ENCODE measurements at places on chromosomes 7 and 10.

DNA sequence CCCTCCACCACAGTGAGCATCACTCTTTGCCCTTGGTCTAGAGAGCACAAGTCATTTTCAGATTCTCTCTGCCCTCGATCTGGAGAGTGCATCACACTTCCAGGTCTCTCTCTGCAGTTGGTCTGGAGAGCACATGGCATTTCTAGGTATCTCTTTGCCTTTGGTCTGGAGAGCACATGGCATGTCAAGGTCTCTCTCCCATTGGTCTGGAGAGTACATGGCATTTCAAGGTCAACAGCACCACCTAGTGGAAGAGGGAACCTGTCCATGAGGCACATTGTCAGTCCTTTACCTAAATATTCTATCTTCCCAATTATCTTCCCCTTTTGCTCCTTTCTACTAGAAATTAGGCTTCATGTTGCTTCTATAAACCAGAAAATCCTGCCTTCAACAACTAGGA lies 1139.4 kb downstream of the XPNPEP1 start:
- peak; percentile 28 for DNase-seq
- no peak overlapping the region for H3K27ac ChIP-seq
- no peaks in the 10 kb centered on the region for H3K4me1 ChIP-seq
- no peaks in the 10 kb centered on the region for H3K36me3 ChIP-seq

- DNase-seq = no peak
- no peaks in the 10 kb centered on the region for H3K36me3 ChIP-seq
- peaks cover 6% of the 10 kb centered on the region for H3K4me1 ChIP-seq
- H3K4me3 ChIP-seq = no peak overlapping the region
- peaks cover 10% of the 10 kb centered on the region for H3K27me3 ChIP-seq
These were observed 30.6 kb upstream of the RAPGEF5 start for GRCh38 chr7:22387583-22387982.

- no peak overlapping the region for H3K27ac ChIP-seq
- no peaks in the 10 kb centered on the region for H3K4me1 ChIP-seq
- DNase-seq = no peak
- no peaks in the 10 kb centered on the region for H3K36me3 ChIP-seq
These were observed 114.6 kb downstream of the ITIH5 start for GRCh38 chr10:7551950-7552716.

- no peak overlapping the region for H3K4me3 ChIP-seq
- DNase-seq = no peak
- no peak overlapping the region for H3K27ac ChIP-seq
- no peaks in the 10 kb centered on the region for H3K27me3 ChIP-seq
- H3K36me3 ChIP-seq = peaks cover 13% of the 10 kb centered on the region
These were observed 159.2 kb downstream of the NEURL1 start for GRCh38 chr10:103652599-103653281.

GRCh38 chr10:132133449-132134240 lies 53.1 kb upstream of the DPYSL4 start:
- no peaks in the 10 kb centered on the region for H3K36me3 ChIP-seq
- peaks cover 2% of the 10 kb centered on the region for H3K4me1 ChIP-seq
- DNase-seq = no peak
- peaks cover 3% of the 10 kb centered on the region for H3K27me3 ChIP-seq
- H3K27ac ChIP-seq = no peak overlapping the region
- no peak overlapping the region for H3K4me3 ChIP-seq

GRCh38 chr10:92591550-92592022 lies 1.3 kb upstream of the KIF11 start:
- H3K27ac ChIP-seq = peak overlapping the region; percentile 97
- peaks cover 17% of the 10 kb centered on the region for H3K36me3 ChIP-seq
- peaks cover 40% of the 10 kb centered on the region for H3K4me1 ChIP-seq
- no peaks in the 10 kb centered on the region for H3K27me3 ChIP-seq
- peak; percentile 93 for DNase-seq

- H3K27ac ChIP-seq = no peak overlapping the region
- no peaks in the 10 kb centered on the region for H3K4me1 ChIP-seq
These were observed 38.7 kb downstream of the LRRC20 start for GRCh38 chr10:70343712-70344111.

- H3K36me3 ChIP-seq = no peaks in the 10 kb centered on the region
- H3K4me1 ChIP-seq = peaks cover 13% of the 10 kb centered on the region
- no peak overlapping the region for H3K4me3 ChIP-seq
- no peak for DNase-seq
- no peak overlapping the region for H3K27ac ChIP-seq
These were observed 12.9 kb downstream of the ATP6V1F start for GRCh38 chr7:128875523-128875948.

DNA sequence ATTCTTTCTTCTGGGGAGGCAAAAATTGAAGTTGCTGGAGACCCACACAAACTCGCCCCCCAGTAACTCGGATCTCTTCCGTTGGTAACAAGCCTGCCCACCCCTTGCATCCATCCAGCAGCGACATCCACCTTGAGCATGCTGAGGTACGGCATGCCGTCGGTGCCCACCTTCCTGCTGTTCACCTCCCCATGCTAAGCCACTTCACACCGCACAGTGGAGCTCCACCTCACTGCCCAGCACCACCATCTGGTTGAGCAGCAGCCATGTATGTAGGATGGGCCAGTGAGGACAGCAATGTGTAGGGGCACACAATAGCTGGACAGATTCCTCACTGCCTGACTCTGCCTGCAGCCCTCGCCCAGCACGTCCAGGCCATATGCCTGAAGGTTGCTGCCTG lies 138.1 kb upstream of the ZNF92 start:
- peaks cover 10% of the 10 kb centered on the region for H3K4me1 ChIP-seq
- no peak overlapping the region for H3K27ac ChIP-seq
- H3K4me3 ChIP-seq = no peak overlapping the region
- H3K36me3 ChIP-seq = no peaks in the 10 kb centered on the region
- DNase-seq = no peak

GRCh38 chr7:5838761-5839500 lies 41.7 kb upstream of the OCM start:
- DNase-seq = no peak
- no peak overlapping the region for H3K27ac ChIP-seq
- no peaks in the 10 kb centered on the region for H3K27me3 ChIP-seq

DNA sequence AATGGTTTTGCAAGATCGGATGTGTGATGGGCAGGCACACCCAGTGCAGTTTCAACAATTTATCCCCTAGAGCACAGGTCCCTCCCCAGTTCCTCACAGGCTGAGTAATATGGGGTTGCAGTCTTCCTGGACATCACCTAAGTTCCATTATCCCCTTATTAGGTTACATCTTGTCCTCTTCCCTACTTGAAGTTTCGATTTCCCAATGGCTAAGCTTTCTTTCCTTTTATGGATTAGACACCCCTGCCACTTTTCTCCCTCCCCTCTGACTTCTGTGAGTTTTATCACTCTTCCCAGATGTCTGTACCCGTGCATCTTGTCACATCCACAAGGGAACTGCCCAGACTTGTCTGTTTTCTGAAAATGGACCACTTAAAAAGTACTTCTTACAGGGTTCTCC lies 2.4 kb upstream of the NIPSNAP2 start:
- H3K27me3 ChIP-seq = no peaks in the 10 kb centered on the region
- peaks cover 15% of the 10 kb centered on the region for H3K36me3 ChIP-seq
- no peak for DNase-seq
- H3K27ac ChIP-seq = no peak overlapping the region
- peaks cover 18% of the 10 kb centered on the region for H3K4me1 ChIP-seq

DNA sequence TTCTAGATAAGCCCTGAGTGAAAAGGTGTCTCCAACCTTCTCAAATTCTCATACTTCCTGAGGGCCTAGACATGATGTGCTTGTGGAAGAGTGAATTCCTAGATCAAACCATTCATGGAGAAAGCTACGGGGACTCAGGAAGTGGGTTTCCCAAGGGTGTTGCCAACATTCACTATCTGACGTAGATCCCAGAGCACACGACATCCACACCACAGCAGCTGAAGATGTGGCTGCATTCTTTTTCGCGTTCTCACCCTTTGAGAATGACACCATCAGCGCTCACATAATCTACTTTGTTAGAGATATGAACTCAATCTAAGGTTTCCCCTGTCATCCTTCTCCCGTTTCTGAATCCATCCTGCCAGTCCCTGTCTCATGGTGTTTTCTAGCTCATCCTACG lies 290.8 kb downstream of the DNAJB6 start:
- H3K36me3 ChIP-seq = no peaks in the 10 kb centered on the region
- H3K4me3 ChIP-seq = no peak overlapping the region
- H3K4me1 ChIP-seq = peaks cover 53% of the 10 kb centered on the region
- no peak overlapping the region for H3K27ac ChIP-seq
- H3K27me3 ChIP-seq = peaks cover 25% of the 10 kb centered on the region

GRCh38 chr10:1776127-1776662 lies 38.9 kb upstream of the ADARB2 start:
- H3K36me3 ChIP-seq = no peaks in the 10 kb centered on the region
- H3K4me3 ChIP-seq = no peak overlapping the region
- H3K27me3 ChIP-seq = no peaks in the 10 kb centered on the region
- no peaks in the 10 kb centered on the region for H3K4me1 ChIP-seq

GRCh38 chr10:43396061-43396927 lies 12.7 kb downstream of the HNRNPF start:
- DNase-seq = peak; percentile 85
- H3K27me3 ChIP-seq = no peaks in the 10 kb centered on the region
- peak overlapping the region; percentile 91 for H3K4me3 ChIP-seq
- H3K27ac ChIP-seq = peak overlapping the region; percentile 91
- H3K4me1 ChIP-seq = peaks cover 73% of the 10 kb centered on the region
- H3K36me3 ChIP-seq = peaks cover 86% of the 10 kb centered on the region

- peak overlapping the region; percentile 45 for H3K4me3 ChIP-seq
- H3K36me3 ChIP-seq = no peaks in the 10 kb centered on the region
- peaks cover 8% of the 10 kb centered on the region for H3K4me1 ChIP-seq
These were observed 33.3 kb downstream of the SRRM3 start for GRCh38 chr7:76234931-76235441.

DNA sequence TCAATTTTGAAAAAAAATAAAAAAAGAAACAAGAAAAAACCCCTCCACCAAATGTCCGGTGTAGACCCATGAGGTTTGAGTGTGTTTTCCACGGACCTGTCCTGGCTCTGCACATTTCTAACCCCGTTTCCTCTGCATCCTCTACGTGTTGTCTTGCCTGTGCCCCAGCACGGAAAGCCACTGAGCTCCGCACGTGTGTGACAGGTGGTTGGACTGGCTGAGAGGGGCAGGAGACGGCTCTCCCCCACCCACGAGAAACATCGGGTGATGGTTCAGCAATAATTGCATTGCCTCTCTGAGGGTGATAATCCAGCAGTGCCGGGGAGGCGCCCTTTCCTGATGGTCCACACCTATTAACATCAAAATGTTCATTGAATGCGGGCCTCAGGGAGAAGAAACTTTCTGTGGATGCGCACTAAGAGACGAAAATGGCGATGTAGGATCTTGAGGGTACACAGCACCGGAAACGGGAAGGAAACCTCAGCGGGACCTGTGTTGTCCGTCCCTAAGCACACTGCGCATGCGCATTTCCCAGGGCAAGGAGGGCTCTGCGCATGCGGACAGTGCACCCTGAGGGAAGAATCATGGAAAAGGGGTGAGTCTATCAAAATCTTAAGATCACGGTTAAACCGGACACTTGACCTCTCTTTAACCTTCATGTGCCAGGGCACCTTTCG lies 470.1 kb upstream of the ADARB2 start:
- H3K27ac ChIP-seq = no peak overlapping the region
- DNase-seq = no peak
- no peak overlapping the region for H3K4me3 ChIP-seq
- H3K36me3 ChIP-seq = no peaks in the 10 kb centered on the region

DNA sequence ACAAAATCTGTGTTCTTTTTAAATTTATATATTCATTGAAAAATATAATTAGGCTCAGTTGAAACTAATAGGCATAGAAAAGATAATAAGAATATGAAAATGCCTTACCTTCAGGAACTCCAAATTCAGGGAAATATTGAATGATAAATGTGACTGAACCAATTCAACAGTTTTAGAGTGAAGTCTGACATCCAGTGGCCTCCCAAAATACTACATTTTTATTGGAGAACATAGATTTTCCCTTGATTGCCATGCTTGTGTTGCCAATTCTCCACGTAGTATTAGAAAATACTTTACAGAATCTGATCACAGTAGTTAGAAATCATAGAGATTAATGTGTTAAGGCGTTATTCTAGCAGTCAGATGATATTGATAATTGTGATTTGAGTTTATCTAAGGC lies 1246.7 kb downstream of the GATA3 start:
- no peaks in the 10 kb centered on the region for H3K36me3 ChIP-seq
- no peak overlapping the region for H3K4me3 ChIP-seq
- no peaks in the 10 kb centered on the region for H3K4me1 ChIP-seq
- H3K27me3 ChIP-seq = peaks cover 6% of the 10 kb centered on the region
- DNase-seq = no peak
- no peak overlapping the region for H3K27ac ChIP-seq

GRCh38 chr7:124403587-124403986 lies 362.0 kb downstream of the GPR37 start:
- H3K27ac ChIP-seq = no peak overlapping the region
- H3K36me3 ChIP-seq = no peaks in the 10 kb centered on the region
- H3K27me3 ChIP-seq = no peaks in the 10 kb centered on the region
- no peaks in the 10 kb centered on the region for H3K4me1 ChIP-seq
- no peak overlapping the region for H3K4me3 ChIP-seq

DNA sequence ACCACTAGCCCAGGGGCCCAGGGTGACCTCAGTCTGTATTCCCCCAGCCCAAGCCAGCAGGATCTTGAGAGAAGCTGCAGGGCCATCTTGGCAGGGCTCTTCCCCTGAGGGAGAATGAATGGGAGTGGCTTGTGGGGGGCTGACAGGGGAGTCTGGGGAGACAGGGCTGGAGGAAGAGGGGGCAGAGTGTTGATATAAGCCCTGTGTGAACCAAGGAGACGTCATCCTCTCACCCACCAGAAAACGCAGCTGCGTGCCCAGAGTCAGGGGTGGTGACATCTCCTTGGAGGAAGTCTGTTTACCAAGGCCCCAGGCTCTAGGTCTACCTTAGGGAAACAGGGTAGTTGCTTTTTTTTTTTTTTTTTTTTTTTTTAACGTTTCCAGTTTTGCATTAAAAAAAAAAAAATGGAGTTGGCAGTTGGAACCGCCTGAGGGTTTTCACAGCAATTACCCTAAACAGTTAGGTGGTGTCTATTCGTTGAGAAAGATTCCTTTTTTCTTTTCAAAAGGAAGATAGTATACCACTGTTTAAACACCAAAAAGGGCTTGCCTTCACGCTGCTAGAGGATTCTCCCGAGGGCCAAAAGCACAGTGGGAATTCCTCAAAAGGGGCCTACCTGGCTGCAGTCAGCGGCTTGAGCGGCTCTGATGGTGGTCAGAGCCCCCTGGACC lies 113.8 kb downstream of the PRPF18 start:
- no peaks in the 10 kb centered on the region for H3K36me3 ChIP-seq
- peaks cover 14% of the 10 kb centered on the region for H3K27me3 ChIP-seq
- no peak overlapping the region for H3K27ac ChIP-seq
- H3K4me1 ChIP-seq = no peaks in the 10 kb centered on the region
- H3K4me3 ChIP-seq = no peak overlapping the region

DNA sequence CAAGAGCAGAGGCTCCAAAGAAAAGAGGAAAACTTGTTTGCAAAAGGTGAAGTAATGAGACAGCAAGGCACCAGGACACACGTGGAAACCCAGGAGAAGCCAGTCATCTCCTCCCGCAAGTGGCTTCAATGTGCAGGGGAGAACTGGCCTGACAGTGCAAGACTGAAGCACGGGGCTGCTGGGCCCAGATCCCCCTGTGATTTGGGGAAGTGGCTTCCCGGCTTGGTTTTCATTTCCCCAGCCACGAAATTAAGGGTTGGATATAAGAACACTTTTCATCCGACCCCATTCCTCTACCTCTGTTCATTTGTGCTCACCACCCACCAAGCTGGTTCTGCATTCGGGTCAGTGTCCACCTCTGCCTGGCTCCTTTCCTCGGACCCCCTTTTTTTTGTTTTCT lies 306.4 kb downstream of the FGFR2 start:
- no peak overlapping the region for H3K27ac ChIP-seq
- H3K4me3 ChIP-seq = no peak overlapping the region
- no peak for DNase-seq
- no peaks in the 10 kb centered on the region for H3K4me1 ChIP-seq
- H3K27me3 ChIP-seq = no peaks in the 10 kb centered on the region
- no peaks in the 10 kb centered on the region for H3K36me3 ChIP-seq
